Activated T-helper 1 cell treated with anti-CD3 and anti-CD28 coated beads, Interleukin-12 subunit alpha, Interleukin-12 subunit beta, Interleukin-2, Interleukin-4 antibody, amounts not matched to agents 30 ng/mL and 10 ng/mL and 1 ng/mL, durations not matched to agents 14 hours and 24 hours and 36 hours (primary cell): ENCODE measurements at places on chromosomes 5 and 9. TPM values are rescaled to one million over a fixed set of nuclear protein-coding genes. Genes with fewer than 3 reads are reported as not detected.
A peak's percentile ranks its signal among the peaks of the same experiment; 100 is the strongest.

GRCh38 chr5:44183753-44184152, 205.5 kb downstream of the FGF10 start:
- no peak for DNase-seq
- no peaks in the 10 kb centered on the region for H3K36me3 ChIP-seq
- no peak overlapping the region for H3K27ac ChIP-seq
- H3K27me3 ChIP-seq: no peaks in the 10 kb centered on the region
- H3K4me3 ChIP-seq: no peak overlapping the region
- no peaks in the 10 kb centered on the region for H3K4me1 ChIP-seq

- H3K27ac ChIP-seq: no peak overlapping the region
- DNase-seq: no peak
- peaks cover 3% of the 10 kb centered on the region for H3K27me3 ChIP-seq
- no peak overlapping the region for H3K4me3 ChIP-seq
These were observed 111.8 kb upstream of the LHFPL2 start for GRCh38 chr5:78760366-78760765.

- H3K4me1 ChIP-seq: no peaks in the 10 kb centered on the region
- no peaks in the 10 kb centered on the region for H3K36me3 ChIP-seq
- no peak for DNase-seq
- H3K4me3 ChIP-seq: no peak overlapping the region
- no peak overlapping the region for H3K27ac ChIP-seq
These were observed 359.2 kb downstream of the PRR16 start for GRCh38 chr5:120823328-120823727.

GRCh38 chr5:39131210-39132127, 57.3 kb upstream of the RICTOR start:
- no peaks in the 10 kb centered on the region for H3K27me3 ChIP-seq
- no peak overlapping the region for H3K4me3 ChIP-seq
- peaks cover 48% of the 10 kb centered on the region for H3K36me3 ChIP-seq
- peaks cover 6% of the 10 kb centered on the region for H3K4me1 ChIP-seq
- peak overlapping the region; percentile 25 for H3K27ac ChIP-seq

- no peak for DNase-seq
- H3K4me3 ChIP-seq: no peak overlapping the region
- peaks cover 24% of the 10 kb centered on the region for H3K27me3 ChIP-seq
- H3K36me3 ChIP-seq: no peaks in the 10 kb centered on the region
- H3K27ac ChIP-seq: no peak overlapping the region
These were observed 41.2 kb upstream of the RAPGEF1 start for GRCh38 chr9:131781069-131781468.

GRCh38 chr5:107876261-107876660, 205.5 kb upstream of the EFNA5 start:
- no peaks in the 10 kb centered on the region for H3K36me3 ChIP-seq
- H3K27ac ChIP-seq: no peak overlapping the region
- H3K4me1 ChIP-seq: no peaks in the 10 kb centered on the region
- no peak overlapping the region for H3K4me3 ChIP-seq
- no peak for DNase-seq

GRCh38 chr5:128156521-128156920, 73.0 kb downstream of the SLC12A2 start:
- no peak overlapping the region for H3K4me3 ChIP-seq
- no peak for DNase-seq
- H3K27ac ChIP-seq: no peak overlapping the region
- no peaks in the 10 kb centered on the region for H3K27me3 ChIP-seq
- H3K4me1 ChIP-seq: no peaks in the 10 kb centered on the region
- peaks cover 42% of the 10 kb centered on the region for H3K36me3 ChIP-seq

DNA sequence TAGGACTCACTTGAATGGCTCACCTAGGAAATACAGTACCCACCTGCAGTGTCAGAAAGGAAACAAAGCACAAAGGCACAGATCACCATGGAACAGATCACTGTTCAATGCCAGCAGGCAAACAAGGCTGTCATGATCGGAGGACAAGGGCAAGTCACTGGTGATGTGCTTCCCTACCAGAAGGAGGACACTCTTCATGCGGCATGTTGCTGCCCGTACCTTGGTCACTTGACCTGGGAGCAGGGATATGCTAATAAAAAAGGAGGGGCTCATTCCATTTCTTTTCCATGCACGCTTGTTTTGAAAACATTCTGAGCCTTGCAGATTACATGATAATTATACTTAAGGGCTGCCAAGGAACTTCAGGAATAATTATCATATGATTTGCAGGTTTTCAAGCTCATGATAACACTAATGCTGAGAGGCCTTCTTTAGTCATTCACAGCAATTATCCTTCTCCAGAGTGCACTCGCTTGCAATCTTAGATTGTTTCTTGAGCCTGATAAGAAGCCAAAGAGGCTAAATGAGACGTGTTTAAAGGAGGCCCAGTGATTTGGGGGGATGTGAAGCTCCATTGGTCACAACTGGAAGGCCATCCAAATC, 36.1 kb upstream of the STARD4 start:
- no peak for DNase-seq
- peaks cover 45% of the 10 kb centered on the region for H3K4me1 ChIP-seq
- H3K27me3 ChIP-seq: peaks cover 10% of the 10 kb centered on the region
- H3K36me3 ChIP-seq: no peaks in the 10 kb centered on the region

GRCh38 chr5:143311428-143311827, 92.1 kb downstream of the NR3C1 start:
- peaks cover 32% of the 10 kb centered on the region for H3K4me1 ChIP-seq
- no peaks in the 10 kb centered on the region for H3K27me3 ChIP-seq
- DNase-seq: no peak
- H3K4me3 ChIP-seq: no peak overlapping the region
- H3K27ac ChIP-seq: no peak overlapping the region
- peaks cover 59% of the 10 kb centered on the region for H3K36me3 ChIP-seq

GRCh38 chr5:165805756-165806155, 2300.3 kb downstream of the MAT2B start:
- H3K27ac ChIP-seq: no peak overlapping the region
- no peak for DNase-seq
- H3K4me1 ChIP-seq: no peaks in the 10 kb centered on the region
- H3K36me3 ChIP-seq: no peaks in the 10 kb centered on the region
- no peak overlapping the region for H3K4me3 ChIP-seq
- no peaks in the 10 kb centered on the region for H3K27me3 ChIP-seq

- peaks cover 5% of the 10 kb centered on the region for H3K4me1 ChIP-seq
- DNase-seq: no peak
- no peaks in the 10 kb centered on the region for H3K27me3 ChIP-seq
- no peak overlapping the region for H3K4me3 ChIP-seq
- H3K36me3 ChIP-seq: no peaks in the 10 kb centered on the region
These were observed 16.0 kb downstream of the FAM174A start for GRCh38 chr5:100551183-100551582.

DNA sequence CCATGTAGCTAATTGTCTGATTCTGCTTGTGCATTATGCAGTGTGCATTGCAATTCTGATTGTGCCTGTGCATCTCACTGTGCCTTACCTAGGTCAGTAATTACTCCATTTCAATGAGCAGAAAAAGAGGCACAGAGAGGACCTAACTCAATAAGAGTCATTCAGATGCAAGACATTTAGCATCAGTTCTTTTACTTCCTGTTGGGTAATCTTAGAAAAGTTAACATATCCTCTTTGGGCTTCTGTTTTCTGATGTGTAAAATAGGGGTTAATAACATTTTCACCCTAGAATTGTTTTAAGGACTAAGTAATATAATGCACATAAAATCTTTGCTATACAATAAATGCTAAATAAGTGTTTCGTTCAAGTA, 7.0 kb upstream of the DCTN4 start:
- peaks cover 2% of the 10 kb centered on the region for H3K27me3 ChIP-seq
- no peak for DNase-seq
- no peak overlapping the region for H3K4me3 ChIP-seq
- H3K27ac ChIP-seq: no peak overlapping the region
- H3K4me1 ChIP-seq: peaks cover 5% of the 10 kb centered on the region

GRCh38 chr5:54242297-54242696, 68.1 kb downstream of the ARL15 start:
- H3K4me3 ChIP-seq: no peak overlapping the region
- no peaks in the 10 kb centered on the region for H3K4me1 ChIP-seq
- peaks cover under 1% of the 10 kb centered on the region for H3K36me3 ChIP-seq
- no peak for DNase-seq

Gene CTNND2
- total RNA-seq: not detected in 2 replicates

Gene PCDHGA11
- 0.16 and 0.24 TPM in 2 replicates for total RNA-seq

Gene RAB3C
- total RNA-seq: not detected in 2 replicates

Gene ADCY2
- not detected in 2 replicates for total RNA-seq
